Stimulated activated CD4-positive, alpha-beta T cell treated with anti-CD3 and anti-CD28 coated beads, Interleukin-1b, Interleukin-23, amount 100 ng/mL, for 1 hour (primary cell): ENCODE measurements at places on chromosomes 7 and 10.

DNA sequence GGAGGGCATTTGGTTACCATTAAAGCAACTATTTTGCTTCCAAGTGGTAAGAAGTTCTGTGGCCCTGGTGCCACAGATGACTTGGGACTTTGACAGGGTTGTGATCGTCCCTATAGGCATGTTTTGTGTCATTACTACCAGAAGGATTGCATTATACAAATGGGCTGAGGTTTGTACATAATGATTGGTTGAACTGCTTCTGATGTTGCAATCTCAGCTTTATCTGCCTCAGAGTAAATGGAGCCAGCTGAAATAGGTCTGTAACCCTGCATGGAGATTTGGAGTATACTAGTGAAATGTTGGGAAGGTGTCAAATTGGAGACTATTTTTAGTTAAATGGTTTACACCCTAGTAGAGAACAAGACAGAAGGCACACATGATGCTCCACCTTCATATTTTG, 46.1 kb upstream of the SEPTIN7 start:
- DNase-seq = no peak

GRCh38 chr10:17599089-17599488, 18.1 kb downstream of the HACD1 start:
- DNase-seq = no peak

DNA sequence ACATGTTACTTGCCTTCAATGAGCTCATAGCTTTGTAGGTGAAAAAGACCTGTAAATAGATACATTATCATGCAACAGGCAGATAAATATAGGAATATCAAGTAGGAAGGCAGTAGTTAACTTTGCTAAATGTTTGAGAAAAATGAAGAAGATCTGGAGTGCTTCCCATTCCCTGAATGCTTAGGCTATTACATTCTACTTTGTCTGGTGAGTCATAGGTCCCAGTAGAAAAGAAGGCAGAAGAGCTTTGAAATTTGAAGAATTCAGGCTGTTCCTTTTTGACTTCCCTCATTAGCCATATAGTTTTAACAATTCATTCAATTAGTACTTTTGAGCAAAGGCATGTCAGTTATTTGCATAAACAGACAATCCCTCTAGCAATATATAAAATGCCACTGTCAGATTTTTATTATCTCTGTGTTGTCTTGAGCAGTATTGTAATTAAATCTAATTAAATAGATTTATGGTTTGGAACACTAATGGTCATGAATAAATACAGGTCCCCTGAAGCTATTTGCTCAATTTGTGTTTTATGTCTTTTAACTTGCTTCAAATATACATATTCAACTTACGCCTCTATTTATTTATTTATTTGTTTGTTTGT, 875.0 kb downstream of the REEP3 start:
- no peak for DNase-seq

DNA sequence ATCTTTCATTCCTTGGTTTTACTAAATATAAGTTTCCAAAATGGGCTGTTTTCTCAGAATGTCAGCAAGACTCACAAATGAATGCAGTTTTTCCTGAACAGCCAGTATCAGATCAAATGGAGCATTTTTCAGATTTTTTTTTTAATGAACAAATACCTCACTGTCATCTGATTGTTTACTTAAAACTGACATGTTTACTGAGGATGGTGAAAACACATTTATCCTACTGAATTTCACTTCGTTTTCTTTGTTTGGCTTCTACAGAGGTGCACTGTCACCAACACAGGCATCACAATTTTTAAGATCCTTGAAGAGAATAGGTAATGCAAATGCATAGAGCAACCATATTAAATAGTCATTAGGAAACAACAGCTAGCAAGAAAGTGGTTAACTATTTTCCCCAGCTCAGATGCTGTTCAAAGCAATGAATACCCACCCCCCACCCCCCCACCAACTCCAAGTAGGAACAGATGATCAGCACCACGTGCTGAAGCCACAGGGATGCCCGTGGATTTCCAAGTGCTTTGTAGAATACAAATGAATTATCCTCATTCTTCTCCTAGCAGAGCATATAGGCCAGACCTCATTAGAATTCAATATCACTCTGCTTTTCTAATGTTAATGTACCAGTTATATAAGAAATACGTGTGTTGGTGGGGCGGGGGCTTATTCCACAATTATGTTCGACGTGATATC, 205.9 kb downstream of the SKAP2 start:
- no peak for DNase-seq

GRCh38 chr7:14457568-14458453, 444.7 kb downstream of the DGKB start:
- DNase-seq = no peak
